Glutamatergic neuron (in vitro differentiated cells): ENCODE measurements at places on chromosomes 6 and 20.

DNA sequence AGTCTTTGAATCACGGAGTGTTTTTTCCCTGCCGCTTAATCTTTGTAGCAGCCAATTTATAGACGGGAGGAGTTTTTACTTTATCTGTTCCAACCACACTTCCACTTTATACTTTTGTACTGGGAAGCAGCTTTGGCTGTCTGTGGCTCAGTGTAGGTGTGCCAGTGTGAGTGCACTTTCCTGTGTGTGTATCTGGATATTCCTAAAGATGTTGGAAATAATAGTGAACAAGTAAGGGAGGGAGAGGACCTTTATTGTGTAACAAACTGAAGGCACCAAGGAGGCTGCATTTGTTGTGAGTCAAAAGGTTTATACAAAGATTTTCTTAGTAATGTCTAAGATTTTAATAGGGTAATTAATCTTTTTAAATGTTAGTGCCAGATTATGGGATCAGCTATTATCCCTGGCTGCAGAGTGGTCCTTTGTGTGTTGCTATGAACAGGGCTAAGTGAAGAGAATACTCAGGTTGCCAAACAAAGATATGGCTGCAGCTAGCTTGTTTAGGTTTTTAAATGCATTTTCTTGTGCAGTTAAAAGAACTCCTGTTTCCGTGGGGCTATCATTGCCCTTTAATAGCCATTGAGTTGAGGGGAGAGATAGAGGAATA is 226.3 kb downstream of the RNF144B start:
- DNase-seq, result no peak

DNA sequence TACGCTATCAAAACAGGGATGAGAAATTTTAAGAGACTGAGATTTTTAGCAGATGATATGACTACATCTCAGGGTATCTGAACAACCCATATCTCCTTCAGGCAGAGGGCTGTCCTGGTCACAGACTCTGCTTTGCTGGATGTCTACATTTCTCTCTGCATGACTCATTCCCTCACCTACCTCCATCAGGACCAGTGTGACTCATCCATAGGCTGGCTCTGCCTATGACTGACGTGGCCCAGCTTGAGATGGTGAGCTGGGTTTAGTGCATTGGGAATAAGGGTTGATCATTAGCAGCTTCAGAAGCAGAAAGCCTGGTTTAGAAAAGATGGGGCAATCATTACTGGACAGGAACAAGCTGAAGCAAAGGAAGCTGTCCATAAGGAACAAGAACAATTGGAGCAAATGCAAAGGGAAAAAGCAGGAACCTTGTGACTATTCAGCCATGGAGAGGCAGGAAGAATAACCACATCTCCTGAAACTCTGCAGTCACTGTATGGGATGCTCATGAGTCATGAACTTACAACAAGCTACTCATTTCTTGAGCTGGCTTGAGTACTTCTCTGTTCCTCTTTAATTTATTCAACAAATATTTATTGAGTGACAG is 86.4 kb upstream of the CBLN4 start:
- no peak for DNase-seq

GRCh38 chr6:155447949-155448348 is 7.7 kb downstream of the NOX3 start:
- DNase-seq, result no peak

- no peak for DNase-seq
Observed at GRCh38 chr6:34950849-34951248, 61.8 kb downstream of the ANKS1A start.

- DNase-seq, result no peak
Observed at GRCh38 chr6:116255246-116255800, 1.4 kb upstream of the TSPYL4 start.

DNA sequence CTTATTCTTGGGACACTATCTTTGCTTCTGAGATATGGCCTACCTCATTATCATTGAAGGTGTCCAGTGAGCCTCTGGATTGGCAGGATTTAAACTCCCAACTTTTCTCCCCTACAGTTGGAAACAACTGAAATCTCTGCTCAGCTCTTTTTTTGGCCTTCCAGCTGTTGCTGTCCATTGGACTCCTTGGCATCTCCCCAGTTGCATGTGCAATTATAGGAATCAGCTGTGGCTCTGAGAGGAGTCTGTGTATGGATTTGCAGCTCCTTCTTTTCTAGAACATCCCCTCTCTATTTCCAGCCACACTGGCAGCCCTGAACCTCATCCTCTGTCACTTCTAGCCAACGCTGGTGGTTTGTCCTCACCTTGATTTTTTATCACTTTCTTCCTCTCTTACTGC is 21.2 kb downstream of the RAB22A start:
- DNase-seq, result no peak

- DNase-seq, result no peak
Observed at GRCh38 chr6:32290886-32291450, 67.1 kb upstream of the NOTCH4 start.

DNA sequence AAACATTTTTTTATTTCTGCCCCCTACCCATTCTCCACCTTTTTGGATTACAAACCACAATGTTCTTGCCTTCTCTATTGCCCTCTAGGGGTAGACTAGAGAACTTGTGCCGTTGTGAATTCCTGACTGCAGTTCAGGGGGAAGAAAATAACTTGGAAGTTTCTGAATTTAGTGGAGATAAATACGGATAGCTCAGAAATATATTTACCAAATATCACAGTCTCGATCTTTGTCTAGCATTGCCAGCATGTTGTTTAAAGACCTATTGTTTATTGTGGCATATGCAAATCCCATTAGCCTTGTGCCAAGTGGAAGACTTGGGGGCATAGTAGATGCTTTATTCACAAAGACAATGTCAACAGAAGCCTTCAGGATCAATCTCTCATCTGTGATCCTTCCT is 154.1 kb upstream of the MMS22L start:
- DNase-seq, result no peak

- DNase-seq, result peak; percentile 49
Observed at GRCh38 chr6:27836783-27837624, 75.2 kb downstream of the OR2B2 start.

GRCh38 chr6:27726619-27727023 is 185.6 kb downstream of the OR2B2 start:
- DNase-seq, result no peak

GRCh38 chr20:41996951-41997350 is 378.8 kb upstream of the CHD6 start:
- no peak for DNase-seq

- no peak for DNase-seq
Observed at GRCh38 chr20:44513871-44514270, 8.0 kb downstream of the SERINC3 start.

DNA sequence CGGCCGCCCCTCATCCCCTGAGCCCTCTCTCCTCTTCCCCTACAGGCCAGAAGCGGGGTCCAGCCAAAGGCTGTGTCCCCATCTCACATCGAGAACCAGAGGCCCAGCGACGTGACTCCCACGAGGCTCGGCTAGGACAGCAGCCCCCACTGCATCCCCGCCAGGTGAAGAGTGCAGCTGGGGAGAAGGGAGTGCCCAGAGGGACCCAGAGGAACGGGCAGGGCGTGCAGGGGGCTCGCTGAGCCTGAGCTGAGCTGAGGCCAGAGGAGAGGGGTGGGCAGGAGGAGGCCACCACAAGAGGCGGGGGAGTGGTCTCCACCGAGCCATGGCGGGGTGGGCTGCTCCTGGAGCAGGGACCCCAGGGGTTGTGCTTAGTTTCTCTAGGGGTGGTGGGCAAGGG is 32.6 kb downstream of the KCNQ2 start:
- DNase-seq, result no peak

DNA sequence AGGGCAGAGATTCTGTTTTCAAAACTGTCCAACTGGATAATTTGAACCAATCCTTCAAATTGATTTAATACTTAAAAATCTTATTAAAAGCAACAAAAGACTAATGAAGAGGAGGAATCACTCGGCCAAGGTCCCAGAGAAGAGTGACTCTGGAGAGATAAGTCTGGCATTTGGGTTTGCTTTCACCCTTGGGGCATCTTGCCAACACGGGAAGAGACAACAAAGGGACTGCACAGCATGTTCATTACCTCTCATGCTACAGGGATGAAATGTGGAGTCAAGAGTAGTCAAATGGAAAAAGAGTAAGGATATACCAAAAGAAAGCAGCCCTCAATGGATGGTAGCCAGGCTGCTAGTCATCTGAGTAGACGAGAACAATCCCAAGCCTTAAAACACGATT is 68.2 kb downstream of the KHDRBS2 start:
- no peak for DNase-seq

GRCh38 chr20:53161473-53161872 is 189.3 kb downstream of the TSHZ2 start:
- no peak for DNase-seq
